Mucosa of gallbladder (tissue), 1 donor: ENCODE measurements at places on chromosomes 11 and 22. TPM values are rescaled to one million over a fixed set of nuclear protein-coding genes. Genes with fewer than 3 reads are reported as not detected.

PARVA gene
- 105 TPM for total RNA-seq

C11orf42 gene
- total RNA-seq: not detected

ASRGL1 gene
- 110 TPM for total RNA-seq

OR6X1 gene
- total RNA-seq: not detected

AGBL2 gene
- total RNA-seq: 5.6 TPM

PIH1D2 gene
- total RNA-seq: 4.3 TPM

MRGPRF gene
- 43.8 TPM for total RNA-seq

GRCh38 chr11:134364261-134364660, 32.5 kb downstream of the GLB1L2 start:
- no peak for DNase-seq

GRCh38 chr11:46003572-46003971, 81.1 kb downstream of the LARGE2 start:
- DNase-seq: no peak

DNA sequence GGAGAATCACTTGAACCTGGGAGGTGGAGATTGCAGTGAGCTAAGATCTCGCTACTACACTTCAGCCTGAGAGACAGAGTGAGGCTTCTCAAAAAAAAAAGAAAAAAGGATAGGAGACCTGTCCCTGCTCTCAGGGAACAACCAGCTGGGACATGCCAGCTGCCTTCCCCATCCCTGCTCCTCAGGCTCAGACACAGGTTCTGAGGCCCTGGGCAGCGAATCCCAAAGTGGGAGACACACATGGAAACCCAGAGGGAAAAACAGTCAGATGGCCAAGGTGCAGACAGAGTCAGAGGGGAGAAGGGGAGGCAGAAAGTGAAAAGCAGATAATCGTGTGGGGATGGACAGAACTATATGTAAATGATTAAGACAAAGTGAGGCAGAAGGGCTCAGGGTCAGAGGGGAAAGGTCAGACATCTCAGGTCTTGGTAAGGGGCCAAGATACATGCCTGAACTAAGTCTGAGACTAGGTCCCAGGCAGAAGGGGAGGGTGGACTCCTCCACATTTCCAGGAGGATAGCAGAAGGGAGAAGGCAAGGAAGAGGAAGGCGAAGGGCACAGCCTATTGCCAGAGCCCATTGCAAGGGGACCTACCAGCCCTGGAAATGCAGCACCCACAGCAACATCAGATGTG, 14.2 kb downstream of the STARD10 start:
- no peak for DNase-seq

DNA sequence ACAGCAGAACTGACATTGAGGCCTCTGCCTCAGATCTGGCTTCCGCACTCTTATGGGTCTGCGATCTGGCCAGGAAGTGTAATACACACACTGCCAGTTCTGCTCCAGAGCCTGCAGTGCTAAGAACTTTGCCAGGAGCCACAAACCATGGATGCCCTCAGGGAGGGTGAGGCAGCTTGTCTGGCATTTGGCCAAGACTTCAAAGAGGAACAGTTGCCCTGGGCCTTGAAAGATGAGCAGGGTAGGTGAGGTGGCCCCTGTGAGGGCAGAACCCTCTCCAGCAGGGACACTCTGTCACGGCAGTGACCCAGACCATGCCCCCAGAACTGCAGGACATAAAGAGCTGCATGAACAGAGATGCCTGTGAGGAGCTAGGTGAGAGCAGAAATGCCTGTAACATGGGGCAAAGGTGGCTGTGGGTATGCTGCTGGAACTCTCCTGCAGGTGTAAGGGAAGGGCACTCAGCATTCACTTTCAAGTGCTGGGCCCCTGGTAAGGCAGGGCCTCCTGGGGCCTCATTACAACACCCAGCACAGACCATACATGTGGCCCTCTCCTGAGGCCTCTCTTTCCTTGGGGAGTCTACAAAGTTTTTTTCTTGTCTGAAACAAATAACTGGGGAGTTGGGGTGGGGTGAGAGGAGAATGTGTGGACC, 47.3 kb downstream of the NEU3 start:
- no peak for DNase-seq

GRCh38 chr11:45857961-45858474, 10.7 kb downstream of the CRY2 start:
- DNase-seq: peak; percentile 40

- no peak for DNase-seq
These were observed 41.7 kb downstream of the MICAL3 start for GRCh38 chr22:17982572-17983141.

DNA sequence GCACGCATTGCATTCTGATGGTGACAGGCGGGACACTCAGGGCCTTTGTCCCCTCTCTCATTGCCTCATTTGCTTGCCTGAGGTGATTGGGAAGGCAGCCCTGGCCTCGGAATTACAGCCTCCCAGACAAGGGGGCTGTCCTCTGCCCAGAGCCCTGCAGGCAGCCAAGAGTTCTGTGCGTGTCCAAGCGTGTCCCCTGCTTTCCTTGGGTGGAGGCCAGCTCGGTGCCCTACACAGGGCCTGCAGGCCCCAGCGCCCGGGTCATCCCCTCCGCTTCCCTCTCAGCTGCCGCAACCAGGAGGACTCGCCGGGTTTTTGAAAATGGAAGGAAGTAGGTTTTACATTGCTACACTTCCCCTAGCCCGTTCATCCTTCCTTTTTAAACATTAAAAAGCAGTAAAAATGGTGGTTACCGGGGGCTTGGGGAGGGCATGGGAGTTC, 1.9 kb downstream of the GRAMD4 start:
- DNase-seq: no peak

DNA sequence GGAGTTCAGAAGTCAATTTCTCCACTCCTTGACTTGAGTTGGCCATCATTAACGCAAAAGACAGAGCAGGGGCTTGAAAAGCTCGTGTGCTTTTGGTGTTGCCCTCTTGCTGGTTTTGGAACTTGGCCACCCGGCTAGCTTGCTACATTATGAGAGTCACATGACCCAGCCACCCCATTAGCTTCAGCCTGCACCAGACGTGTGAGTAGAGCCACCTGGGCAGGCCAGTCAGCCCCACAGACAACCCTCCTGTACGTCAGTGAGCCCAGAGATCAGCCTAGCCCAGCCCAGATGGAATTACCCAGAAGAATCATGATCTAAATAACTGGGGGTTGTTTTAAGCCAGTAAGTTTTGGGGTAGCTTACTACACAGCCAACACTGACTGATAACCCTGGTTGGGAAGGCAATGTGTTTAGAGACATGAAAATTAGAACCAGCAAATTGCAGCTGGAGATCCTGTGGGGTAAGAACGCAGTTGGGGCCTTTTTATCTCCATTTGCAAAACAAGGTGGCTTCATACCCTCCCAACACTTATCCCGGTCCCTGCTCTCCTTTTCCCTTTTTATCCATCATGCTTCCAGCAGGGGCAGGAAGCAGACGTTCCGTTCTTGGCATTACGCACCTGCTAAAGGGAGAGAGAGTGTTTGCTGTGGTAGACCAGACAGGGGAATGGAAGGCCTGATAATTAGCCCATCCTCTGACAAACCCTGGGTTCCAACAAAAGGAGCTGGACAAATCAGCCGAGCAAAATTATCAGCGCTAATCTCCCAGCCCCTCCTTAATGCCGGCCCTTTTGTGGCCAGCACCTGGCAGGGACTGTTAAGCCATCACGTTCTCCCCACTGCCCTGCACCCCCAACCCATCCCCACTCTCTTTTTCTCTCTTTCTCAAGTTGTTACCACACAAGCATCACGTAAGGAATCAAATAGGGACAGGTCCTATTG, 548.7 kb upstream of the CADM1 start:
- DNase-seq: no peak

- no peak for DNase-seq
These were observed 293.7 kb downstream of the DDX10 start for GRCh38 chr11:108958368-108959104.
